Stimulated activated CD4-positive, alpha-beta T cell treated with anti-CD3 and anti-CD28 coated beads, Interleukin-2, amount 100 ng/mL, for 24 hours (primary cell): ENCODE measurements at places on chromosomes 5 and 9.

DNA sequence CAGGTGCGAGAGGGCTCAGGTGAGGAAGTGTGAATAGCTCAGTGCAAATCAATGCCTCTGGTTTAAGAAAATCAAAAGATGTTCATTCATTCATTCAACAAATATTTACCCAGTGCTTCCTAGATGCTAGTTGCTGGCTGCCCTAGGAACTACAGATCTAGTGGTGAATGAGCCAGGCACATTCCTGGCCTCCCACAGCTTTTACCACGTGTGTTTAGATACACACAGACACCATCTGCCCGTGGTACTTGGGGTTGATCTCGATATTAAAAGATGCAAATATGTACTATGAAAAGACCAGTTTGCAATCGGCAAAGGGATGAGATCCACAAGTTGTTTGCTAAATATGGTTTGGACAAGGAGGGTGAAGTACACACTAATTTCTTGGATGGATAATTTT lies 78.2 kb downstream of the GTF3C4 start:
- no peak for DNase-seq

- no peak for DNase-seq
Observed at GRCh38 chr5:156552855-156553358, 225.9 kb downstream of the SGCD start.

GRCh38 chr5:174082286-174082685 lies 36.8 kb downstream of the NSG2 start:
- DNase-seq: no peak

GRCh38 chr5:181258576-181258975 lies 2.4 kb downstream of the TRIM52 start:
- no peak for DNase-seq

- no peak for DNase-seq
Observed at GRCh38 chr5:82208371-82208770, 69.8 kb downstream of the RPS23 start.

DNA sequence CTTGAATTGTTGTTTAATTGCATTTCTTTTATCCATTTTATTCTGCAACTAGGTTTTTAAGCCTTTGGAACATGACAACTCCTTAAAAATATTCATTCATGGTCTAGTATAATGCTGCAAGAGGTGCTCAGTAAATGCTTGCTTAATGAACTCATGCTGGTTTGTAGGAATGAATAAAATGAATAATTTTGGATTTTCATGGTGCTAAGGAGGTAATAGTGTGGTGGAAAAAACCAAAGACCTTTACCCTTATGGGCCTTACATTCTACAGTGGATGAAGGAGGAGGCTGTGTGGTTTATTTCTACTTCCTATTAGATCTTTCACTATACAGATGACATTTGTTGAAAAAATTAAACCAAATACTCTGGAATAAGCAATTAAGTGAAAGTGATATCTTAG lies 43.4 kb downstream of the LRRTM2 start:
- no peak for DNase-seq

GRCh38 chr5:113035096-113035495 lies 58.5 kb downstream of the DCP2 start:
- DNase-seq: no peak
